ENCODE measurements at places on chromosomes 7 and 10.

- DNase-seq: no peak
Observed at GRCh38 chr7:7271094-7271874, 88.9 kb downstream of the C1GALT1 start.

GRCh38 chr10:95539560-95540284 is 21.4 kb downstream of the SORBS1 start:
- no peak for DNase-seq

DNA sequence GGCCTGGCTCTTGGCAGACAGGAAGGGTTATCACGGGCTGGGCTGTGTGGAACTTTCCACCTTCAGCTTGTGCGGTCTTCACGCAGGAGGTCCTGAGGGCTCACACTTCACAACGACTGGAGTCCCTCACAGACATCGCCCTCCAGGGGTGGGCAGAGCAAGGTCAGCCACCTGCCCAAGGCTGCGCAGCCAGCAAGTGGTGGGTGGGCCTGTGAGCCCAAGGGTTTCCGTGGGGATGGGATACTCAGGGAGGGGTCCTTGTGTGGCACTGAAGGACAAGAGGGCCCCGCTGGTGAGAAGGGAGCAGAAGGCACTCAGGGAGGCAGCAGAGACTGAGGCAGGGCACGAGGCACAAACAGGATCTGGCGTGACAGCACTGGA is 22.0 kb downstream of the PDIA4 start:
- no peak for DNase-seq

DNA sequence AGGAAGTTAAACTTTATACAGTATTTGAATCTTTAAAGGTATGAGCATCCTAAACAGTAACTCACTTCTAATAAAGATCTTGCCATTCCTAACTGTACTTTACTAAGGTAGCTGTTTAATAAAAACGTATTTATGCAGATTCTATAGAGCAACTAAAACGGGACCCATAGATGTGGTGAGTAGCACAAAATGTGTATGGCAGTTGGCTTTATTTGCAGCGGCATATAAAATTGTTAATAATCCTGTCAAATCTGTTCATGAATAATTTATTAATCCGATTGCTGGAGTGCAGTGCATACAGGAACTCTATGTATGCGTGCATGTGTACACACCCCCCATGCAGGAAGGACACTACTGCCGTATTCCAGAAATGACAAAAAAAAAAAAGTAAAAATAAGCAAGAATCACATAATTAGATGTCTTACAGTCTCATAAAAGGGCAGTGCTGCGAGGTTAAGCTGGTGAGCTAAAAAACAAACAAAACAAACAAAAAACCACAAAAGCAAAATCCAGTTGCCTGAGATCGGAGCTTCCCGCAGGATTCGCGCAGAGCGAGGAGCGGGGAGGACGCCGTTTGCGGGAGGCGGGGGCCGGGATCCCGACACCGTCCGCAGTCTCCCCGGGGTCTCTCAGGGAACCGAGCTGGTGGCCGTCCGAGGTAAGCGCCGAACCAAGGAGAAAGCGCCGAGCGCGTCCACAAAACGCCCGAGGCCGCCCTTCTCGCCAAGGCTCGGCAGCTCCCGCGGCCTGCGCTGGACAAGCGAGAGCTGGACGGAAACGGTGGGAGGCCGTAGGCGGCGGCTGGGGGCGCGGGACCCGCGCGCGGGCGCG is 518 bp upstream of the COMMD3 start:
- DNase-seq: peak; percentile 39

GRCh38 chr7:149020483-149020882 is 7.8 kb downstream of the PDIA4 start:
- no peak for DNase-seq

- DNase-seq: peak; percentile 78
Observed at GRCh38 chr10:1613511-1613910, 123.8 kb downstream of the ADARB2 start.
